ENCODE measurements at places on chromosomes 2 and 18.

- DNase-seq, result no peak
Observed at GRCh38 chr2:143890798-143891197, 629.1 kb downstream of the ZEB2 start.

DNA sequence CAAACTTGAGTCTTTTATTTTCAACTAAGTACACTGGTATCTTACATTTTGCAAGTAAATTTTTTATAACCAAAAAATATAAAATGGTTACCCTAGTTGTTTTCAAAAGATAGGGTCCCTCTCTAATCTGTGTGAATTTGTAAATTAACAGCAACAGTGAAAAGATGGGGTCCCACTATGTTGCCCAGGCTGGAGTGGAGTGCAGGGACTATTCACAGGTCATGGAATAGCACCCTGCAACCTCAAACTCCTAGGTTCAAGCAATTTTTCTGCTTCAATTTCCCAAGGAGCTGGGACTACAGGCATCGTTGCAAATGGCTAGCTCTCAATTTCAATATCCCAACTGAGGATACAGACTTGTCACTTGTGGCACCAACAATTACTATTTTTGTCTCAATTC, 12.1 kb downstream of the CCT4 start:
- no peak for DNase-seq

GRCh38 chr2:102142829-102143449, 393 bp downstream of the IL1R1 start:
- DNase-seq, result no peak

DNA sequence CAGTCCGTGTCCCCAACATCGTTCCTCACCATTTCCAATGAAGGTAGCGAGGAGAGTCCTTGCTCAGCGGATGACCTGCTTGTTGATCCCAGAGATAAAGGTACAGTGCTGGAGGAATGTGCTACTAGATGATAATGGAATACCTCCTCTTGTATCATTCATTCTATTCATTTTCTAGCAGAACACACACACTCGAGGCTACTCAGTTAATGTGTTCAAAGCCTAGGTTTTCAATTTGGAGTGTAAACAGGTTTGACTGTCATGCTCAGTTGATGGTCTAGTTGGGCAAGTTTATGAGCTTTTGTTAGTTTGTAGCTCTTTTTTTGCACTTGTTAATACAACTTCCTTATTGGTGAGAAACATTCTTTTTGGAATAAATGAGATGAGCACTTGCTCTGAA, 114.2 kb downstream of the ICA1L start:
- DNase-seq, result no peak

GRCh38 chr2:119232666-119232993, 9.0 kb downstream of the STEAP3 start:
- no peak for DNase-seq

DNA sequence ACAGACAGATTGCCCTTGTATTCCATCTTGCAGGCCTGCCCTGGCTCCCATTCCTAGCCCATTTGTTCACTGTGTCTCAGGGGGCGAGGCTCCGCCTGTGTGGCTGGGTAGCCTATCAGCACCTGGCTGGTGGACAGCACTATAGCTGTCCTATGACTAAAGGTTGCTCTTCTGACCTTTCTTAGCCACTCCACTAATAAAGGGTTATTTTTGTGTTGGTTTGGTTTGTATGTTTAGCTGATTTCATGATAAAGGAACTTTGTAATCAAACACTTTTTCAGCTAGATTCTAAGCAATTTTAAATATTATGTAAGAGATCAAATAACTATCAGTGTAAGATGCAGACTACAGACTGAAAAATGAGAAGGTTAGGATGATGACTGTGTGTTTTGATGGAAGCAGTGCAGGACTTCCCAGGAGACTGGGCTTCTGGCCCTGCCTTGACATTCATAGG, 72.2 kb downstream of the CRIM1 start:
- DNase-seq, result no peak

- DNase-seq, result no peak
Observed at GRCh38 chr2:134790487-134790886, 47.9 kb upstream of the ACMSD start.

- DNase-seq, result no peak
Observed at GRCh38 chr18:28432339-28432738, 255.4 kb upstream of the CDH2 start.

- no peak for DNase-seq
Observed at GRCh38 chr2:82708681-82709080, 1750.4 kb downstream of the SUCLG1 start.

DNA sequence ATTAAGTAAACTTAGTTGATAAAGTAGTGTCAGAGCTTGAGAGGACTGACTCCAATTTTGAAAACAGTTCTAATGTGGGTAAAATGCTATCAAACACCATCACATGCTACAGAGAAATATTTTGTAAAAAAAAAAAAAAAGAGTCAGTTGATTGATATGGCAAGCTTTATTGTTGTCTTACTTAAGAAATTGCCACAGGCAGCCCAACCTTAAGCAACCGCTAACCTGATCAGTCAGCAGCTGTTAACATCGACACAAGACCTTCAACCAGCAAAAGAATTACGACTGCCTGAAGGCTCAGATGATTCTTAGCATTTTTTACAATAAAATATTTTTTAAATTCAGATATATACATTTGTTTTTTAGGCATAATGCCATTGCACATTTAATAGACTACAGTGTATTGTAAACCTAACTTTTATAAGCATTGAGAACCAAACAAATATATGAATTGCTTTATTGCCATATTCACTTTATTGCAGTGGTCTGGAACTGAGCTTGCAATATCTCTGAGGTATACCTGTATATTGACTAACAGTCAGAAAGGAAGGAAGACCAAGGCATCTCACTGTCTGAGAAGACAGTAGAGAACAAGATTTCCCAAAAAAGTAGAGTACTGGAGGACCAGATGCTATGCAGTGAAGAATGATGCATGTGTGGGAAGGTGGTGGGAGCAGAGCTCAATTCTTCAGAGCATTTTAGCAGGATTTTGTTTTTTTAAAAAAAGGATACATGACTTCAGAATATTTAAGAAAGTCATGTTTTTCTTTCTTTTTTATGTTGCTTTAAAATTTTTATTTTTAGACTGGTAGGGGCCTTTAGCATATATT, 973.8 kb upstream of the GYPC start:
- no peak for DNase-seq

GRCh38 chr18:79479761-79480161, 84.0 kb downstream of the NFATC1 start:
- DNase-seq, result no peak

- no peak for DNase-seq
Observed at GRCh38 chr2:236705295-236706105, 135.9 kb downstream of the ACKR3 start.

DNA sequence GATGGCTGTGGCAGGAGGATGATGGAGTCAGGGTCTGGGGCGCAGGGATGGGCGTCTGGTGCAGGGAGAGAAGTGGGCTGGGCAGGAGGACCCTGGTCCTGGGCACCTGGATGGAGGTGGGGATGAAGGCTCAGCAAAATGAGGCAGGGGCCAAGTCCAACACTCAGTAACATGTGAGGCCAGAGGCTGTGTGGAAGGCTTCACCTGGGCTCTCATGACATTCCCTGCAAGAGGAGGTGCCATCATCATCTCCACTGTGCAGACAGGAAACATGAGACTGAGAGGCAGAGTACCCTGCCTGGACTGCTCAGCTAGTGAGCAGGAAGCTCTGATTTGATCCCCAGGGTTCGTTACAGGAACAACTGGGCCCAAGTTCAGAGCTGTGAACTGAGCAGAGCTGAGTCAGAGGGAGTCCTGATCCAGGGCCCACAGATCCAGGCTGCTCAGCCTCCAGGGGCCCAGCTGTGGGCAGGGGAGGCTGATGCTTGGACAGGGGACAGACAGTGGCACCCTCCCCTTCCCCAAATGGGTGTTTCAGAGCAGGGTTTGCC, 36.9 kb downstream of the HJURP start:
- DNase-seq, result no peak

DNA sequence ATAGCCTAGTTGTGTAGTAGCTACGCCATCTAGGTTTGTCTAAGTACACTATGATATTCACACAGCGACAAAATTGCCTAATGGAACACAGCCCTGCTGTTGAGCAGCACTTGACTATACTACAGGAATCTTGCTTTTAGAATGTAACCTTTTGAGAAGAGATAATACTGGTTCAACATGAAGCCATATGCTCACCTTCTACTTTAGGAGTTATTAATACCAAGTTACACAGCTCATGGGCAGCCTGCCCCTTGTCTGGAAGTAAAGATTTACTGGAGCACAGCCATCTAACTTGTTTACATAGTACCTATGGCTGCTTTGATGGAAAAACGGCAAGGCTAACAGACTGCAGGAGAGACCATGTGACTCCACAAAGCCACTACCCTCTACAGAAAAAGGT, 174.8 kb downstream of the DYM start:
- DNase-seq, result no peak

DNA sequence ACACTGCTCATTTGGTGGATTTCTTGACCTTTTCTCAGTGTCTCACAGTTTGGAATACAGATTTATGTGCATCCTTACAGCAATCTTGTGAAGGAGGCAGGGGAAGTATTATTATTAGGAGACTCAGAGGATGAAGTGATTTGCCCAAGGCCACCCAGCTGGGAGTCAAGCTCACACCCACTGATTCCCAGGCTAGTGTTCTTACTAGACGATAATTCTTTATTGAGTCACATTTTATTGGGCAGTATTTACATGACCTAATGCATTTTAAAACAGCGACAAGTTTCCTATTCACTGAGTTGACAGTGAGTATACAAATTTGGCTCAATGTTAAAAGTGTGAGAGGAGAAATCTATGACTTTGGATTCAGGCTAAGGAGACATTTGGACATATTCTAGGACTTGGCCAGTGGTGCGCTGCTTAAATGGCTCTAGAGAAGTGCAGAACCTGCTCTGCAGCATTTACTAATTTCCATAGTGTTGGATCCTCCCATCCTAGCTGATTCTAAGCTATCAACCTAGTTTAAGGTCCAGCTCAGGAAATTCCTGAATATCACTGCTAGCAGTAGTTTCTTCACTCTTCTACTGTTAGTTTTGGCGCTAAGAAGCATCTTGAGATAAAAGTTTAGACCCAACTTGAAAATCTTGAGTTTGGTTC, 199.3 kb downstream of the MTX2 start:
- DNase-seq, result no peak

DNA sequence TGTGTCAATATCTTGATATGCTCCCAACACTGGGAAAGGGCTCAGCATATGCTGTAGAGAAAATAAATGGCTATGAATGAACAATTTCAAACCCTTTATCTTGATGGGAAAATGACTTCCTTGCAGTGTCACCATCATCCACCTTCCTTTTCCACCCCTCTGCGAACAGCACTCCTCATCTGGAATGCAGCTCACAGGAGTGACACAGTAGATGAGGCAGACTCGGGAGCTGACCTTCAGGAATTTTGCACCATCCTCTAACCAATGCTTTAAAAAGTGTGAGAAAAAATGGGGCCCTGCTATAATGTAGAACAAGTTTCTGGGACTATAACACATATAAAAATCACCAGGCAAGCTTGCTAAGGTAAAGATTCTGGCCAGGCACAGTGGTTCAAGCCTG, 41.3 kb upstream of the YPEL5 start:
- no peak for DNase-seq

GRCh38 chr18:3511980-3512379, 62.0 kb downstream of the TGIF1 start:
- no peak for DNase-seq

DNA sequence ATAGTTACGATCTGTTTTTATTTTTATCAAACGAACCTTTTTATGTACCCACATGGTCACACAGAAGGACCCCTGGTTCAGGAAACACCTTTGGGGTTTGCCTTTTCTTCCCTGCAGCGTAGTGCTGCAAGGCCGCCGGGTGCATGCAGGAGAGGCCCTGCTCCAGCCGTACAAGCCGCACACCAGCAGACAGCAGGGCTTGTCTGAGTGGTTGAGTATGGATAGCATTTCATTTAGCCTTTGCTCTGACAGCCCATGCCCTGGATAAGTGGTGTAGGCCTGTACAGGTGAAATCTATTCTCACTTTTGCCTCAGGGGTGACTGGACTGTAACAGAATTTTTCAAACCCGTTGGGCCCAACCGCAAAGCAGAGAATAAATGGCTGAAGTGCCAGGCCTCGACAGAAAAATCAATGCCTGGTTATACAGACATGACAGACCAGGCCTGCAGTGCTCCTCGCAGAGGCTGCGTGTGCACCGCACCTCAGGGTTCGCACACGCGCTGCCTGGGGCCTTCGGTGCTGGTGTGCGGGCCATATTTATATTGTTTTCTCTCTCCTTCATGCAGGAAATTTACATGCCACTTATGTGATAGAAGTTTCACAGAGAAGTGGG, 279.1 kb downstream of the ZNF407 start:
- DNase-seq, result no peak

- DNase-seq, result no peak
Observed at GRCh38 chr2:29447513-29447912, 332.3 kb downstream of the CLIP4 start.

DNA sequence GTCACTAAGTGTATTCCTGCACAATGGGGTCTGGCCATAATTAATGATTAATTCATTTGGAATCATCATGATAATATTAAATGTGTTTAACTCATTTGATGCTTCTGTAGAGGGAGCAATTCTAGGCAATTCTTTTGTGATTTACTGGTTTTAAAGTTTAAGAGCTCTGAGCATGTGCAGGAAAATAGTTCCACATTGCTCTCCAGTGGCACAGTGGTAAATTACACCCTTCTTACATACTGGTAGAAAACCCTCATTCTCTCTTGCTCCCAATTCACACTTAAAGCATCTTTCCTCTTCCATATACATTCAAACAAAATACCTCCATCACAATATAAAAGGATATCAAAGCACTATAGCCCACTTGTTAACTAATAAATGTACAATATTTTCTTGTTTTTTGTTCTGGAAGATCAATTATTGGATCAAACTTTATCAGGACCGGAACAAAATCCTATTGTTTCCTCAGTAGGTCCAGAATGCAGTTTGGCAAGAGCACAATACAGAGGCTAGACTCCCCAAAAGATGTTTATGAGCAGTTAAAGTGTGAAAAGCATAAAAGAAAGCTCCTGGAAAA, 844.3 kb downstream of the MBD2 start:
- no peak for DNase-seq

- DNase-seq, result no peak
Observed at GRCh38 chr2:197847651-197848401, 43.4 kb downstream of the PLCL1 start.

GRCh38 chr2:198611201-198611600, 806.8 kb downstream of the PLCL1 start:
- DNase-seq, result no peak

DNA sequence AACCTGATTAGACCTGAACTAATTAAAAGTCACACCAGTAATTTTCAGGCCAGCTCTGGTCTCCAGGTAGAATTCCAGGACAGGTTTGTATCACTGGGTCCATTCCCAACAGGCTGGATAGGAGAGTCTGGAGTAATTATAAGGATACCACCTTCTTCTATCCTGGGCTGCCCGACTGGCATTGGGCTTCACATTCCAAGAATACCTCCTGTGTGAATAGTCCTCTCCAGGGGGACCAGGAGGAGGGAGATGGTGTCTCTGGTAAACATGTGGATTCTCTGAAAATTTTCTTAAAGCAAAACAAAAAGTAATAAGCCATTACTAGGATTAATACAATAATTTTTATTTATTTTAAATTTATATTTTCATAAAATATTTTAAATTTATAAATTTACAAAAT, 17.3 kb downstream of the DUSP11 start:
- no peak for DNase-seq

All from T follicular helper cell (primary cell).